ENCODE measurements at places on chromosomes 13 and 19. TPM values are rescaled to one million over a fixed set of nuclear protein-coding genes. Genes with fewer than 3 reads are reported as not detected.
A peak's percentile ranks its signal among the peaks of the same experiment; 100 is the strongest.

ZNF471 gene
- total RNA-seq = 7.6 TPM

CRB3 gene
- total RNA-seq = not detected

DNA sequence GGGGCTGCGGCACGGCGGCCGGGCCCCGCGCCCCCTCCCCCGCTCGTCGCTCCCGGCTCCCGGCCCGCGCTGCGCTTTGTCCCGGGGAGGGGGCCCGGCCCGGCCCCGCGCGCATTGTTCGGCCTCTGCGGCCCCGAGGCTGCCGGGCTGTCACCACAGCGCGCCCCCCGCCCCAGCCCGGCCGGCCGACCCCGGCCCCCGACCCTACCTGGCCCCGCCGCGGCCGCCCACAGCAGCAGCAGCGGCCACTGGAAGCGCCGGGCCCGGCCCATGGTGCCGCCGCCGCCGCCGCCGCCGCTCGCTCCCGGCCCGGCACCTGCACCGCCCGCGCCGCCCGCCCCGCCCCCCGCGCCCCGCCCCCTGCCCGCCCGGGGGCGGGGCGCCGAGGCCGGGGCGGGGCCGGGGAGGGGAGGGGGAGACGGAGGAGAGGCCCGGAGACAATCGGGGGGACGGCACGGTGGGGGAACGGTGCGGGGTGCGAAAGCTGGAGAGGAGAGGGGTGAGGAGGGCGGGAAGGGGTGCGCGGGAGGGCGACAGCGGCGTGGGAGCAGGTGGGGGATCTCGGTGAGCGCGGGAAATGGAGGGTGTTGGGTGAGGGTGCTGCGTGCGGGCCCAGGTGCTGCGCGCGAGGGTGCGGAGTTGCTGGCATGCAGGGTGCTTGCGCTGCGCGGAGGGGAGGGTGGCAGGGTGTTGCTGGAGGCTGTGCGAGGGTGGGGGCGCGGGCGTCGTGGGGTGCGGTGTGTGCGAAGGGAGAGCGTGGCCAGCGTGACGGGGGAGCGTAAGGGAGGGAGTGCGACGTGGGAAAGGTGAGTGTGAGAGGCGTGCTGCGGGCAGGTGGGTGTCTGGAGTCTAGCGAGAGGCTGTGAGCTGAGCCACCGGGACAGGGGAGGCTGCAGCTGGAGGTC, at the start of gene CADM4:
CADM4 (minus strand) TSS at position 332 of the 905 bp plus-strand sequence; CDS start at position 272, 60 bp downstream.
- peak; percentile 50 for DNase-seq

- no peak for DNase-seq
These were observed 48.6 kb downstream of the PIN1 start for GRCh38 chr19:9883764-9884163.

- DNase-seq = no peak
These were observed 4.6 kb upstream of the EPN1 start for GRCh38 chr19:55670280-55671053.

MBD3L3 gene
- total RNA-seq = not detected

GRCh38 chr19:12156223-12157058, at the start of gene ZNF625:
TSS of gene ZNF625 (minus strand) at chr19:12156734. CDS start at chr19:12156558, 176 bp downstream.
- DNase-seq = peak; percentile 93

GRCh38 chr13:30802501-30802900, 67.2 kb downstream of the ALOX5AP start:
- no peak for DNase-seq

TNNI3 gene
- total RNA-seq = 5,071 TPM

ICAM4 gene
- total RNA-seq = 0.52 TPM

TUBA3C gene
- total RNA-seq = not detected

DNA sequence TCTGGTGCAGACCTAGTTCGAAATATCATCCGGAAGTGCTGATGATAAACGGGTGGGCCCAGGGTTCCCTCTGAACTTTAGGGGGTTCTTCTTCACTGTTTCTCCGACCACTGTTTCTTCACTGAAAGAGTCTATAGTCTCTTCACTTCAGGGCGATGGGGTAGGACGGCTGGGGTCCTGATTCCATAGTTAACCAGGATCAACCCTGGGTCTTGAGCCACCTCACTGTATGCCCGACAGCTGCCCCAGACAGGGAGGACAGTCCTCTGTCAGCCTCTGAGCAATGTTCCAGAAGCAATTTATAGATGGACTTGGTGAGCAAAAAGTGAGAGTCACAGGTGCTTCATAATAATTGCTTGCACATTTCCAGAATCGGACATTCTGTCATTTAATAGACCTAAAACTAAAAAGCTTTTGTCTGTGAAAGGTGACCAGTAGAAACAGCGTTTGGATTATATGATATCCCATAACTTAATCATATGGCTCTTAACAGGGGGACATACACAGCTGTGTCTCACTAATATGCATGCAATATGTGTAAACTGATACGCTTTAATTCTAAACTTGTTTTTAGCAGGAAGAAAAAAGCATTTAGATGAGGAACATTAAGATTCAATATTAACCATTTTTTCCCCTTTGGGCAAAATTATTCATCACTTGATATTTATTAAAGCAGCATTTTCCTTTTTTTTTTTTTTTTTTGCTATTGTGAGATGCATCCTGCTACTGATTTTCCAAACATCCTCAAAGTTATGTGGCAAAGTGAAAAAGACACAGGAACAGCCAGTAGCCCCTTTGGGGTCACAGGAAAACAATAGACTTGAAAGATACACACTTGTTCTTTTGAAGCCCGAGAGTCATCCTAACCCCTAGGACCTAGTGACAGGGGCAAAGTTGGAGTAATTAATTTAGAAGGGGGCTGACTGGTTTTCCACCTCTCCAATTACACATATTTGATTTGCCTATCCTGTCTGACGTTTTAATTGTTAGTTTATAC, 277.0 kb downstream of the ZNF536 start:
- DNase-seq = no peak

DNA sequence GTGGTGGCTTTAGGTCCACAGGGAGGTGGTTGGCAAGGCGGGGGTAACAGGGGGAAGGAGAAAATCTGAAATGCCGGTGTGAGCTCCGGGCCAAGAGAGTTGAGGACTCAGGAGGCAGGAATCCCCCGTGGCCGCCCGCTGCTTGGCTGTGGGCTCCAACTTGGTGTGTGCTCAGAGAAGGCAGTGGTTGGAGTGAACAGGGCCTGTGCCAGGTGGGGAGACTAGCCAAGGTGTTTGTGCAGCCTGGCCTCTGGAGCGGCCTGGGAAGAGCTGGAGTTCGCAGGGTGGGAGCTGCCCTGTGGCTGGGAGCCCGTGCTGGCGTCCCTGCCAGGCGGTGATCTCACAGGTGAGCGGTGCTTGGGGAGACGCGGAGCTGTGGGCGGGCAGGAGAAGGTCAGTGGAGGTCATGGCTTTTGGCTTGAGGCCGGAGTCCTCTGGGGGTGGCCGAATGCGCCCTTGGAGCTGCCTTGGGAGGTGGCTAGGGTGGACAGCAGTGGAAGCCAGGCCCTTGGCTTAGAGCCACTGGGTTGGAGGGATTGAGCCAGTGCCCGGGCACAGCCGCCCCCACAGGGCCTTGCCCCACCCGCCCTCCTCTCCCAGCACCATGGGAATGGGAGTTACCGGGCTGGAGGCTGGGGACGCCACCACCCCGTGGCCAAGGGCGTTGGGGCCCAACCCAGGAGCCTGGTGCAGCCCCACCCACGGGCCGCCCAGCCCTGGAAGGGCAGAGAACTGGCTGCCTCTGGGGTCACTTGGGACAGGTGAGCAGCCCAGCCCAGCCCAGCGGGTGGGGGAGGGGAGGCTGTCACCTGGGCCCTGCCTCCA, 7.1 kb upstream of the CIRBP start:
- DNase-seq = peak; percentile 84

DNA sequence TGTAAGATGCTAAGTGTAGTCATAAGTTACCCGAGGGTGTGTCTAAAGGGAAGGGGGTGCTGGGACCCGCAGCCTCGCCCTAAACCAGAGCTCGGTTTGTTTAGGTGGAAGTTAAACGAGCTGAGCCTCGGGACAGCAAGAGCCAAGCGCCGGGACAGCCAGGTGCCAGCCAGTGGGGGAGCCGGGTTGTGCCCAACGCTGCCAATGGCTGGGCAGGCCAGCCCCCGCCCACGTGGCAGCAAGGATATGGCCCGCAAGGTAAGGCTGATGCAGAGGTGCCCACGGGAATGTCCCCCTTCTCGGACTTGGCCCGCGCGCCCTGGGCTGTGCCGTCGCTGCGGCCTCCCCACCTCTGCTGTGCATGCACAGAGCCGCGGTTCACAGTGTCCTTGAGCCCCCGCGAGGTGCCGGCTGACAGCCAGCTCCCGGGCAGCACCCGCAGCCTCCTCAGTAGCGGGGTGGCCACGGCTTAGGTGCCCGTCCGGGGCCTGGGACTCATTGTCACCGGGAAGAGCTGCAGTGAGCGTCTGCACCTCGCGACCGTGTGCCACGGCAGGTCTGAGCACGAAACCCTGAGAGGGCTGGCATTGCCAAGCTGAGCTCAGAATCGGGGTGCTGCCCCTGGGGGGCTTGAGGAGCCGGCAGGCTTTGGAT, 9.3 kb upstream of the RPS15 start:
- DNase-seq = no peak

GRCh38 chr13:74306496-74306895, 172.3 kb upstream of the KLF12 start:
- DNase-seq = no peak

- DNase-seq = peak; percentile 79
These were observed 5.1 kb upstream of the KRTDAP start for GRCh38 chr19:35495107-35496064.

DNA sequence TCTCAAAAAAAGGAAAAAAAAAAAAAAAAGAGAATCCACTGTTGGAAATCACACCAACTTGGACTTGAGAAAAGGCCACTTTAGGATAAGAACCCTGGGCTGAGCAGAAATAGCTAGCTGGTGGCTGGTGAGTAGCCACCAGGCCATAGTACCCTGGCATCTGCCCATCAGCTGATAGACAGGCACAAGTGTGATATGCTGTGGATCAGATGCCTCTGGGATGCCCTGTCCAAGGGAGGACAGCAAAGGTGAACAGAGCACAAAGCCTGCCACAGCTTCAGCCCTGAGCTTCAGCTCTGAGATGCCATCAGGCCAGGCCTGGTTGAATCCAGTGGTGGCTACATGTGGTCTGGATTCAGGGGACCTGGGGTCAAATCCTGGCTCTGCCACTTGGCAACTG, 8.7 kb downstream of the SIRT2 start:
- peak; percentile 45 for DNase-seq

- DNase-seq = no peak
These were observed 9.6 kb downstream of the PRR22 start for GRCh38 chr19:5774921-5775320.

KLHL1 gene
- not detected for total RNA-seq

DNA sequence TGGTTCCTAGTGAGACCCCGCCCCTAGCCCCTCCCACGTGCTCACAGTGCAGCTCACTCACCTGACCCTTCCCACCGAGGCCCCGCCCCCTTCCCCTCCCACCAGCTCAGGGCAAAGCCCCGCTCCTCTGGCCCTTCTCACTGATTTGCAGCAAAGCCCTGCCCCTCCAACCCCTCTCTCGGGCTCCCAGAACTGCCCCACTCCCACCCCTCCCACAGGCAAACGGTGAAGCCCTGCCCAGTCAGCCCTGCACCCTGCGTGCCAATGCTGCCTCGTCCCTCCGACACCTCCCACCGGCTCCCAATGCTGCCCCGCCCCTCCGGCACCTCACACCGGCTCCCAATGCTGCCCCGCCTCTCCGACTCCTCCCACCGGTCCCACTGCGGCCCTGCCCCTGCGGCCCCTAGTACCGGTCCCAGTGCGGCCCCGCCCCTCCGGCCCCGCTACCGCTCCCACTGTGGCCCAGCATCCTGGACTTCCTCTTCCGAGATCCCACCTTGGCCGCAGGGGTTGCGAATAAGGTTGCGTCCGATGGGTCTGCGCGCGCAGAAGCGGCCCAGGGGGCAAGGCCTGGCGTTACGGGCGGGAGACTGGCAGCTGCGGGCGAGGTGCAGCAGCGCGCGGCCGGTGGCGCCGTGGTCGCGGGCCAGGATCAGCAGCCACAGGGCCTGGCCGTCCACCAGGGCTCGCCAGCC, 834 bp downstream of the FBXO27 start:
- peak; percentile 91 for DNase-seq

AXL gene
- total RNA-seq = 13.8 TPM

GRCh38 chr19:1773184-1773583, 19.9 kb downstream of the ONECUT3 start:
- no peak for DNase-seq

DNA sequence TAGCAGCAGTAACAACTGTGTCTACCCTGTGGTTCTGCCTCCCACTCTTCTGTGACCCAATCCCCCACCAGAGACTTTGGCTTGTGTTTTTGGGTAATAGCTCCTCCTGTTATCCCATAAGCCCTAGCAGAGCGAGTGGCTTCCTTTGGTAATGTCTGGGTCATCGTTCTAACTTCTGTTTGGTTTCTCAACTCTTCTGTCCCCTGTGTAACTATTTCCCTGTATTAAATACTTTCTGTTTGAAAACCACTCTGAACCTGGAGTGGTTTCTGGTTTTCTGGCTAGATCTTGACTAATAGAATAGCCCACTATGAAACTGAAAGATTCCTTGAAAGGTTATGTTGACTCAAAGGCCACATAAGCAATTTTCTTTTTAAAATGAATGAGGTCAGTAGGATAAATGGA, 350.0 kb downstream of the DCT start:
- no peak for DNase-seq

TGDS gene
- 4.6 TPM for total RNA-seq

GRCh38 chr19:45045671-45046353, 7.0 kb downstream of the CLASRP start:
- DNase-seq = no peak

GRCh38 chr13:20157151-20157796, 3.6 kb downstream of the GJA3 start:
- no peak for DNase-seq

ZNF345 gene
- 2.9 TPM for total RNA-seq

- DNase-seq = no peak
These were observed 60.7 kb upstream of the GPR183 start for GRCh38 chr13:99367663-99368448.

- peak; percentile 33 for DNase-seq
These were observed 6.6 kb downstream of the C19orf25 start for GRCh38 chr19:1472231-1473084.

EPS8L1 gene
- 2.7 TPM for total RNA-seq

- DNase-seq = no peak
These were observed 815.4 kb downstream of the DACH1 start for GRCh38 chr13:71051573-71051972.

GRCh38 chr13:44575741-44576350, at the start of gene TSC22D1:
TSS of gene TSC22D1 (minus strand) at chr13:44576330. CDS start at chr13:44576074, 256 bp downstream.
- peak; percentile 65 for DNase-seq

DNA sequence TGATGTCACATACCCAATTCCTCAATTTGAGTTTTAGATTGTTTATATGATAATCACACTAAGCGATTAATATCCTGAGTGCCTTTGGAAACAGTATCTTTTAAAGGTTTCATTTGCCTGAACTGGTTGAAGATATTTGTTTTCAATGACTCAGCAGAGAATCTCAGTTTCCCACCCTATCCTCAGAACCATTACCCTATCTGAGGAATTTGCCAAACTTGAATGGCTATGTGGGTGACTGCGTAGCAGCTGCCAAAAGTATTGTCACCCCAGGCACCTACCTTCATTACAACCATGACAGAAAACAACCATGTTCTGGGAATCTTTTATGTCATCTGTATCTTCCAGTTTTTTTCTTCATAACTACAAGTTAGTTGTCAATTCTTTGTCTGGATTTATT, 440.1 kb upstream of the NBEA start:
- no peak for DNase-seq

GRCh38 chr19:1125601-1126467, 22.0 kb downstream of the GPX4 start:
- no peak for DNase-seq

Measured in left ventricle myocardium superior (tissue), 1 donor.